ENCODE measurements at places on chromosomes 5 and 9.

GRCh38 chr9:100590481-100590880 lies 12.6 kb downstream of the CAVIN4 start:
- no peak for DNase-seq

DNA sequence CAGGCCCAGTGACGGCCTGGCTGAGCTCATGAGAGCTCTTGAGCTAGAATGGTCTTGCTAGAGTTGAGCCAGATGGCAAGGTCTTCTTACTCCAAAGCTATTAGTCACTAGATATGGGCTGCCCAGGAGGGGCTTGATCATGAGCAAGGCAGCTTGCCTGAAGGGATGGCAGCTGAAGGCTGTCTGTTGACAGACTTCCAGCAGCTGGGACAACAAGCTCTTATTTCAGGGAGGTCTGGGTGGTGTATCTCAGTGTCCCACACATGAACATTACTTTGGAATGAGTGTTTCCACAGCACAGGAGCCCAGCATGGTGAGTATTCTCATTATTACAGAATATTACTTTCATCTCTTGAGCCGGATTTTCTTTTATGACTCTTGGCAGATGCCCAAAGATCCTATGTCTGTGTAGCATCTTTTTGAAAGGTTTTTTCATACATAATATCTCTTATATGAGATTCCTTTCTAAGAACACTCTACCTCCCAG lies 414.1 kb downstream of the ARHGEF28 start:
- DNase-seq, result no peak

DNA sequence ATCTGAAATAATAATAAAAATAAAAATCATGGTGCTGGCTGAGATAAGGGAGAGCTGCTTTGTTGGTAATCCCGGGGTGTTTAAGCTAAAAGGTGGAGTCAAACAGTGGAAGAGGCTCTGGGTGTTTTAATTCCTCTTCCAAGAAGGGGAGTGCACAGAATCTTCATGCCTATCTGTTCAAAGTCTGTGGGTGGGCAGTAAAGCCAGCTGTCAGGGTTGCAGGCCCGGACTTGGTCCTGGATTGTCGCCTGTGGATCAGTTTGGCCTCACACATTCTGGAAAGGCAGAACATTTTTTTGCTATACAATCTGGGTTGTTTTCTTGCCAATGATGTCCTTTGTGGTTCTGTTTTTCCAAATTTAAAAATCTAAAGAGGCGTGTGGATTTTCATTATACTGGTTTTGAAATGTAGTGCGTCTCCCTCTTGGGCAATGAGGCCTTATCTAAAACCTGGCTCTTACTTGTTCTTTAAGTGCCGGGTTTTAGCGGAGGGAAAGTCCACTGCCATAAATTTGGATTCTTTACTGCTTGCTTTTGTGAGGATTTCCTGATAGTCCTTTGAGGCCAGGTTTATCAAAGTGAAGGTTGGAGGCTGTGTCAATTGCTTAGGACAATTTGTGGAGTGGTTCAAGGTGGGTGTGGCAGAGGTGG lies 5.8 kb downstream of the ANKDD1B start:
- no peak for DNase-seq

GRCh38 chr5:123344816-123345426 lies 78.3 kb downstream of the CEP120 start:
- DNase-seq, result no peak

DNA sequence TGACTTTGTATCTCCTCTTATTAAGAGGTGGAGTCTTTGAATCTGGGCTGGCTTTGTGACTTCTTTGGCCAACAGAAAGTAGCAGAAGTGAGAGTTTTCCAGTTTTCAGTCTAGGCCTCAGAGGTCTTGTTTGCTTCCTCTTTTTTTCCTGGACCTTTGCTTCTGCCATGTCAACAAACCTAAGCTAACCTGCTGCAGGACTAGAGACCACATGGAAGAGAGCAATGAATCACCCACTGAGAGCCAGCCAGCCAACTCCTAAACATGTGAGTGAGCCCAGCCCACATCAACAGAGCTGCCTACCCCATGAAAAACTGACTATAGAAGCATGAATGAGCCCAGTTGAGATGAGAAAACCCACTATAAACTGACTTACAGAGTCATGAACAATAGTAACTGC lies 29.9 kb downstream of the MRPL22 start:
- DNase-seq, result no peak

GRCh38 chr9:122001491-122002201 lies 91.5 kb downstream of the TTLL11 start:
- DNase-seq, result no peak

GRCh38 chr5:133508845-133509741 lies 103.2 kb downstream of the FSTL4 start:
- DNase-seq, result no peak

- DNase-seq, result no peak
These were observed 43.4 kb upstream of the FANCC start for GRCh38 chr9:95360866-95361265.

DNA sequence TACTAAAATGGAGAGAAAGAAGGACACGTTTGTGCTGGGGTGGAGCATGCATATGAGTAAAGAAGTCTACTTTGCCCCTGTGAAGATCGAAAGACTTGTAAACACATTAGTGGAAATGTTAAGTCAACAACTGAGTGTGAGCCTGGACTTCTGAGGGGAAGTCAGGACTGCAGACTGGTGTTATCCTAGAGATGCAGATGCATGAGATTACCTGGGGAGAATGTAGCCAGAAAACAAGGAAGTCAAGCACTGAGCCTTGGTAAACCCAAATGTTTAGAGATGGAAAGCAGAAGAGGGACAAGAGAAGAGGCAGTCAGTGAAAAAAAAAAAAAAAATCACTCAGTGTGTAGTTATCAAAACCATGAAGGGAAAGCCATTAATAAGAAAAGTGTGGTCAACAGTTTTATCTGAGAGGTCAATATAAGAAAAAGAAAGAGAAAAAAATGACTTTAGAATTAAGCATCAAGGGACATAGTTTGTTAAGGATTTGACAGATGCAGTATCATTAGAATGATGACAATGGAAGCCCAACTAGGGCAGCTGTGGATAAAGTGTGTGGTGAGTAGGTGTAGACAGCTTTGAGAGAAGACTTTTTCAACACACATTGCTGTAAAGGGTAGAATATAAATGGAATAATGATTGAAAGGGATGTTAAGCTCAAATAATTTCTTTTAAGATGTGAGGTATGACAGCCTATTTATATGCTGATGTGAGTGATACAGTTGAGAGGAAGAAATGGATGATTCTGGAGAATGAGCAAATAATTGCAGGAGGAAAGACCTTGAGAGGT lies 22.2 kb downstream of the JAKMIP2 start:
- DNase-seq, result no peak

DNA sequence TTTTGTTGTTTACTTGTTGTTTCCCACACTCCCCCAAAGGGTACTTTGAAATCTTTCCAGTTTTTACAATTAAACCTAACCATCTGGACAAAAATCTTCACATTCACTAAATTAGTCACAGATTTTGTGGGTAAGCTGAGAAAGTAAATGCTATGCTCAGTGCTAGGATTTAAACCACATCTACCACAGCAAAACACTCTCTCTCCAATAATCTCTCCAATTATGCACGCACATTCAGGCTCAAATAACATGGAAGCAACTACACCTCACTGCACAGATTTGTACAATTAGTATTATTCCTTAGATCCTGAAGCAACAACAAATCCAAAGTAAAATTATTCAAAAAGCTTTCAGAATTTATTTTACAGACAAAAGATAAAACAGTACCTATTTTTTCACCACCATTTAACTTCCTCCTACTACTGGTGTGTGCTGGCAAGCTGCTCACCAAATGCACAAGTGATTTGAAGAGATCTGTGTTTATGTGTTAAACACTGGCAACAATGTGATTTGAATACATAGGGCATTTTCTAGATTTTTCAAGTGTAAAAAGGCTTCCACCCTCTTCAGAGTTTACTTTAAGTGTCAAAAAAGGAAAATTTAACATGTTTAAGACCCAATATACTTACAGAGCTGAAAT lies 16.6 kb downstream of the ZNF608 start:
- DNase-seq, result no peak

DNA sequence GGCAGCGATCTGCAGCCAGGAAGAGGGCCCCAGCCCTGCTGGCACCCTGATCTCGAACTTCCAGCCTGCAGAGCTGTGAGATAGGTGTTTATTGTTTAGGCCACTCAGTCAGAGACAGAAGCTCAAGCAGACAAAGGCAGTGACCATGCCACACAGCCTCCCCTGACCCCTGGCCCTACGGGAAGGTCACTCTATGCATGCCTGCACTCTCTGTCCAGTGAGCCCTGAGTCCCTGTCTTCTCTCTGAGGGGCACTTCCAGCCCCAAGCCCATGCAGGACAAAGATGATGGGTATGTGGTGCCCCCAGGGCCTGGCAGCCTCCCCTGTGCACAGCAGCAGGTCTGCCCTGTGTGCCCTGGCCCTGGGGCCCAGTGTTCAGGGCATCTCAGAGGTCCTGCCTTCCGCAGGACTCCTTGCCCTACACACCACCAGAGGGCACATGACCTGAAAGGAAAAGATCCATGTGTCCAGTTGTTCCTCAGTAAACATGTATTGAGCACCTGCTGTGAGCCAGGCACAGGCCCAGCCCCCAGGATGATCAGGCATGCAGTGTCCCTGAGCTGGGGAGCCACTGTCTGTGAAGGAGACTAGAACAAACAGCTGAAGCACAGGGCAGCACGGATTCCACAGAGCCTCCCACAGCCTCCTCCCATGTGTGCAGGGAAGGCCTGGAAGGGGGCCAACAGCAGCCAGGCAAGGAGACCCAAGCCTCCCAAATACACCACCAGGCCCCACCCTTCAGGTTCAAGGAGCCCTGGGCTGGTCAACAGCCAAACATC lies 109.3 kb downstream of the ATPSCKMT start:
- no peak for DNase-seq

GRCh38 chr5:147327421-147327820 lies 92.6 kb downstream of the STK32A start:
- DNase-seq, result no peak

DNA sequence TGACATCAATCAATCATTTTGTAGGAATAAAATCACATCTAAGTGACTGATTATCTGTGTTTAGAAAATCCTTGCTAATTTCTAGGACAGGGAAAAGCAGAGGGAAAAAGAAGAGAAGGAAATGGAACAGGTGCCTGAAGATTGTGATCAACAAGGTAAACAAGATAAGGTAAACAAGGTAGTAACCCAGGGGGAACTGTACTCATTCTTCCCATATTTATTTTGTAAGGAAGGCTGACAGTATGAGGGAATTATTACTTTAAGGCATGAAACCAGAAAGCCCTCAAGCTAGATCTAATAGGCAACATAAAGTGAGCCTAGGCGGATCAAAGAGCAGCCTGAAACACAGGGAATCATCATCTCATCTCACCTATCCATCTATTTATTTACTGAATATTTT lies 231.1 kb downstream of the MLLT3 start:
- DNase-seq, result no peak

- no peak for DNase-seq
These were observed 34.3 kb upstream of the CAST start for GRCh38 chr5:96627792-96628398.

GRCh38 chr5:112529525-112529924 lies 110.4 kb upstream of the EPB41L4A start:
- no peak for DNase-seq

GRCh38 chr5:141742866-141743851 lies 61.1 kb upstream of the ARAP3 start:
- DNase-seq, result no peak

Data from activated naive CD4-positive, alpha-beta T cell treated with anti-CD3 and anti-CD28 coated beads, Interleukin-2, amount 50 U/mL, for 16 hours (primary cell).